AG09319 (cell line): ENCODE measurements at places on chromosomes 12 and 14.
A peak's percentile ranks its signal among the peaks of the same experiment; 100 is the strongest.

GRCh38 chr14:85172290-85172689, 357.7 kb upstream of the FLRT2 start:
- DNase-seq: no peak

DNA sequence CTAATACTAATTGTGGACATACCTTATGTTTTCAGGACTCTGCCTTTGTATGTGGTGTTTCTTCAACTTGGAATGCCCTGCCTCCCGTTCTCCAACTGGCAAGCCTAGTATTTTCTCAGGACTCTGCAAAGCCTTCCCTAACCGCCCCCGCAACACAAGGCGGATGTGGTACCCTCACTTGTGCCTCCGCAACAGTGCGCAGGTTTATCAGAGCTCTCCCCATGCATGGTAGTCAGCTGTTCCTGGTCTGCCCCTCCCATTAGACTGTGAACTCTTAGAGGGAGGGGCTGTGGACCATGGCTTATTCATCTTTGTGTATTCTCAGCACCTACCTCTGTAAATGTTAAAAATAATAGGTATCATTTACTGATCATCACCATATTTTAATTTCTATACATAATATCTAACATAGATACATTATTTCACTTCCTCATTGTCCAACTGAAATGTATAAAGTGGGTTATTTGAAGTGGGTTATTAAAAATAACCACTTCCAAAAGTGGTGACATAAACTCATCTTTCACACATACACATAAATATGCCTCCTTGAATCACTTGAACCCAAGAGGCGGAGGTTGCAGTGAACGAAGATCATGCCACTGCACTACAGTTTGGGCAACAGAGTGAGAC, 9.0 kb downstream of the LPAR5 start:
- DNase-seq: no peak

GRCh38 chr14:24425704-24426103, 3.8 kb downstream of the CBLN3 start:
- DNase-seq: peak; percentile 40

- no peak for DNase-seq
Observed at GRCh38 chr12:56126732-56127239, 1.3 kb upstream of the ESYT1 start.

DNA sequence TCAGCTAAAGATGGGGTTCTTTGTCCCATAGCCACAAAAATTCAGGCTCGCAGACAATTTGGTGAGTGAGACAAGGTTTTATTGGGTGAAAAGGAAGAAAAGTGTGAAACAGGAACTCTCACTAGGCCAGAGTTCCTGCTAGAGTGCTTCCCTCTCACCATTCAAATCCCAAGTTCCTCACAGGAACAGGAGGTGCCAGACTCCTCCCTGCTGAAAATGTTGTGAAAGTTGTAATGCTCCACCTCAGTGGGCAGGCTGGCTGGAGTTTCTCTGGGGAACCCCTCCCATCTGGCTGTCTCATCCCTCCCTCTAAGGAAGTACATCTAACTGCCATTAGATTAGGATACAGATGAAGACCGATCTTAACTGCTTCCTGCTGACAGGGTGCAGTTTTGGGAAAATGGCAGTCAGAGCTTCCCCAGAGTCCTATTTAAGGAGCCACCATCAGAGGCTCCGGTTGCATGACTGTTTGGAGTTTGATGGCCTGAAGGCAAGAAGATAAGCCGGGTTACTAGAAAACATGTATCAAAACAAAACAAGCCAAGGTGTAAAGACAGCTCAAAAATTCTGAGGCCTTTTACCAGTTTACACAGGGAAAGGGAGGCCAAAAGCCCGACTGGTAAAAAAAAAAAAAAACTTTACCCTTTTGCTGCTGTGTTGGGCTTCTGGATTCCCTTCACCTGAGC, 127.6 kb downstream of the FSCB start:
- no peak for DNase-seq

- DNase-seq: no peak
Observed at GRCh38 chr12:107551434-107551833, 134.2 kb upstream of the PWP1 start.

- DNase-seq: peak; percentile 53
Observed at GRCh38 chr12:45435945-45436710, 220.2 kb downstream of the ANO6 start.

- DNase-seq: no peak
Observed at GRCh38 chr12:32828120-32828519, 68.5 kb downstream of the PKP2 start.

GRCh38 chr14:98606041-98606640, 665.9 kb downstream of the BCL11B start:
- no peak for DNase-seq

DNA sequence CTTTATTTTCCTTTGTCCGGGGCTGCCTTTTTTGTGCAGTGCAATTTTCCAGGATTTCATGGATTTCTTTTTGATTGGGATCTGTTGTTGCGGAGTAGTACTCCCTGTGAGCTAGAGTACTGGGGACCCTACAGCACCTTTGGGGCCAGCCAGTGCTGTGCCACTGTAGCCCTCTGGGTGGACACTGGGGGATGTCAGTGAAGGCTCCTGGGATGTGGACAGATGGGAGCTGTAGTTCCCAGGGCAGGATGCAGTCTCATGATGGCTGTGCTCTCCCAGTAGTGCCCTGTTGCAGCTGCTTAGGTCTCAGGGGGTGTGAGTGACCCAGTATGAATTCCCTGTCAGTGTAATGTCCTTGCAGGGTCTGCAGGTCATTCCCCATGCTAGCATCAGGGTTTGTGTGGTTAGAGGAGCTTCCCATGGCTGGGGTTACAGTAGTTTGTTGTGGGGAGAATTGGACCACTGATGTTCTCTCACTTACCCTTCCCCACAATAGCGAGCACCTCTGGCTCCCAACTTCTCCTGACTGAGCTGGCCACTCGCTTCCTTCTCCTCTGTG, 72.2 kb downstream of the BRMS1L start:
- DNase-seq: no peak

DNA sequence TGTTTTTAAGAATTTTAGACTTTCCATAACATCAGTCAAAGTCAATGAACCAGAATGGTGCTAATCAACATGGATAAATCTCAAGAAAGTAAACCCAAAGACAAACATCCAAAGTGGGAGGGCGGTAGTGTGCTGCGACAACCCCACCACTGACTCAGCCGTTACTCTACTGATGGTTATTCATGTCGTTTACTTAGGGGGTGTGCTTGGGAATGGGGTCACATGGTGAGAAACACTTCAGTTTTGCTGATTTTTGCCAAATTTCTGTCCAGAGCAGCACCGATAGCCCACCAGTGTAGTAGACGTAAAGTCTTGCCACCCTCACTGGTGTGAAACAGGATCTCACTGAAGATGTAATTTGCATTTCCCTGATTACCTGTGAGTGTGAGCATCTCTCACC, 99.9 kb downstream of the ADGRD1 start:
- DNase-seq: no peak

DNA sequence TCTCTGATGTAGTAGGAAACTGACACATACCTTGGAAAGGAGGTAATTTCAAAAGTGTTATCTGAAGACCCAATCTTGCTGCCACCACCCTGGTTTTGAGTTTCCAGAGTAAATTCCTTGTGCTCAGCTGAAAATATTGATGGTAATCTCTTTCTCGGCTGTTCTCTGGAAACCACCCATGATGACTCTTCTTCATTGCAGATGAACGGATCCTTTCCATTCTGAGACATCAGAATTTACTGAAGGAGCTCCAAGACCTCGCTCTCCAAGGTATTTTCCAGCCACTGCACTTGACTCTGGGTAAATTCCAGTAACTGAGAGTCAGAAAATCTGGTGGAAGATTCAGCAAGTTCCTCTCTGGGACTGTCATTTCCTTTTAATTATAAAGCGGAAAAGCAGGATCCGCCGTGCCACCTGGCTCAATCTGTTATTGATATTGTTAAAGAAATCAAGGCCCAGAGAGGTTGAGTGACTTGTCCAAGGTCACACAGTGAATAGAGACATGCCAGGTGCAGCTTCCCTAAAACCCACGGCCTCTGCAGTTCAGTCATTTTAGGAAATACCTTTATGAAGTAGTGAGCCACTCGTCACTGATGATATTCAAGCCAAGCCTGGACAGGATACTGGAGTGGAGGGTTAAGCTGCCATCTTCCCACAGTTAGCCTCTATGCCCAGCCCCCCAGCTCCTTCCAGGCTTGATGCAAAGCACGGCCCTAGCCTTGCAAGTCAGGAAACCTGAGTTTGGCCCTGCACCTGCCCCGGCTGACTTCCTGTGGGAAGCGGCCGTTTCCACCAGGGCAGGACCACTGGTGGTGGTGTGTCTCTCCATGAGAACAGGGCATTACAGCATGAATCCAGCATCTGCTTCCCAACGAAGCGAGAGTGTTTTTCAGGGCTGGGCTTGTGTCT, 4.7 kb downstream of the CHGA start:
- DNase-seq: no peak

GRCh38 chr12:75890660-75891059, 140.9 kb downstream of the PHLDA1 start:
- no peak for DNase-seq

- DNase-seq: no peak
Observed at GRCh38 chr14:94407906-94408305, 19.5 kb upstream of the SERPINA1 start.

DNA sequence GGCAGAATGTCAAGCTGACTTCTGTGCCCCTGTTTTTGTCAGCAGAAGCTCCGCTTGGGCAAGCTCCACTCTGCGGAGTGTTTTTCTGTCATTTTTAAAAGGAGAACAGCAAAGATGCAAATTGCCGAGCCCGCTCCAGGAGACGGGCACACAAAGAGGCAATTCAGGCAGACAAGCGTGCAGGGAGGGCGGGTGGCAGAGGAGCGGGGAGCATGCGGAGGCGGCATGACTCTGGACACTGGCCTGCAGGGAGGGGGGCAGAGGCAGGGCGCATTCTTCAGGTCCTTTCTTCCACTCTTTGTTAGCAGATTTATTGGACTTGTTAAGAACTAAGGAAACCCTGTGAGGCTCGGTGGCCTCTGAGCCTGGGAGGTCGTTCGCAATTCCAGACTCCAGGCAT, 187.3 kb upstream of the RMST start:
- no peak for DNase-seq

DNA sequence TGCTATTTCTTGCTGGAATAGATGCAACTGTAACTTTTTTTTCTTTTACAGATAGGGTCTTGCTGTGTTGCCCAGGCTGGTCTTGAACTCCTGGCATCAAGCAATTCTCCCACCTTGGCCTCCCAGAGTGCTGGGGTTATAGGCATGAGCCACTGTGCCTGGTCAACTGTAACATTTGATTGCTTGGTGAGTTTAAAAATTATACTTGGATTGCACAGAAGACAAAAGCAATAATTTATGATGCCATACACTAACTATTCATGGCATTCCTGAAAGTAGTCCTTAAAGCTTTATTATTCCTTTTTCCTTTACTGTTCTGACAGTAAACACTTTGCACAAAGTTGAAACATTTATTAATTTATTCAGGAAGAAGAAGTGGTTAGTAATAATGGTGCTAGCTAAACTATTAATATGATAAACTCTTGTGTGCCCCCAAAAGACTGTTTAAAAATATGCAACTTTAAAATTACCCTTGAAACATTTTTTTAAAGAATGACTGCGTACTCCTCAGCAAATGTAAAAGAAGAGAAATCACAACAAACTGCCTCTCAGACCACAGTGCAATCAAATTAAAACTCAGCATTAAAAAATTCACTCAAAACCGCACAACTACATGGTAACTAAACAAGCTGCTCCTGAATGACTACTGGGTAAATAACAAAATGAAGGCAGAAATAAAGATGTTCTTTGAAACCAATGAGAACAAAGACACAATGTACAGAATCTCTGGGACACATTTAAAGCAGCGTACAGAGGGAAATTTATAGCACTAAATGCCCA, 8.3 kb downstream of the PTPRB start:
- no peak for DNase-seq

DNA sequence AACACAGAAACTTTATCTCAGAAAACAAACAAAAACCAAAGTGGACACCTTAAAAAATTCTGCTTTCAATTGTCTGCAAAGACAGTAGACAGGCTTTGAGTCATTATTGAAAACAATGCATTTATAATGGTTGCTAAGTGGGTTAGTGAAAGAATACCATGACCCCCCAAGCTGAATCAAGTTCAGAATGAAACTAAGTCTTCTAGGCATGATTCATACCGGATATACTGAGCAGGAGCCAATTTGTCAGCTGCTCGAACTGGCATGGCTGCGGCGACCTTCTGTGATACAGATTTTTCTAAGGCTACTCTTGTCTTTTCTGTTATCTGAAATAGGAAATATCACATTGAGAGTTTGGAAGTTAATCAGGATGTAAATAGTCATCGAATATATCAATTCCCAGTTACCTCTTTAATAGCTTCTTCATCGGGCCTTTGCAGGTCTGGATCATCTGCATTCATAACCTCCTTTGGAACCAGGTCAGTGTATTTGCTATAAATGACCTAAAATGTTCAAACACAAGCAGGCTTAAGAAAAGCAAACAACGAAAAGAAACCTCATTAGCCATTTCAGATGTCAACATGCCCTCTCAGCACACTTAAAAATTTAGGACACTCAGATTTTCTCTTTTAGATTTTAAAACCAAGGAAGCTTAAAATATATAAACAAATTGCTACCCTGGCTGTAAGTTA, 22.3 kb downstream of the SNW1 start:
- no peak for DNase-seq

GRCh38 chr12:19131025-19131444, 1.5 kb downstream of the PLEKHA5 start:
- no peak for DNase-seq
